ENCODE measurements at places on chromosomes 16 and 17.

DNA sequence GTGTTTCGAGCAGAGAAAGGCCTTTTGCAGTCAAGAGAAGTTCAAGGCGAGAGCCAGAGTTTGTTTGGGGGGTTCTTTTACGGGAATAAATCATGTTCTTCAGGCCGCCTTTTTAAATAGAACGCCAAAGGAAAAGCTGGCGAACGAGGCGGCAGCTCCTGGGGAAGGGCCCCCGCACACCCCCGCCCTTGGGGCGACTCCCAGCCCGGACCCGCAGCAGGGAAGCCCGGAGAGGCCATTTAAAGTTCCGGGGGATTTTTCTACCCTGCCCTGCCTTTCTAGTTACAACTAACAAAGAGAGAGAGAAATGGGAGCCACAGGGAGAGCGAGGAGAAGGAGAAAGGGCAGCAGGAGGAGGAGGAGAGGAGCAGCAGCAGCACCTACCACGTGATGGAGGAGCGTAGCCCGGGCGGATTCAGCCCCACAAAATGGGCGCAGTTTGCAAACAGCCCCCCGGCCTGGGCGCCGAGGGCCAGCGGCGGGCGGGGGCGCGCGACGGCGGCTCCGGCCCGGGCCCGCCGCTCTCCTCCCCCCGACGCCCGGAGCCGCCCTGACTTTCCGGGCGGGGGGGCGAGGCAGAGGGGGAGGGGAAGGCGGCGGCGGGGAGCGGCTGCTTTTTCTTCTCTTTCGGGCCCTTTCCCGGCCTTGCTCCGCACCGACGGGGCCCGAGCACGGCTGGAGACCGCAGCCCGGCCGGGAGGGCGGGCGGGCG is 634 bp downstream of the KANSL1 start:
- no peak for DNase-seq

DNA sequence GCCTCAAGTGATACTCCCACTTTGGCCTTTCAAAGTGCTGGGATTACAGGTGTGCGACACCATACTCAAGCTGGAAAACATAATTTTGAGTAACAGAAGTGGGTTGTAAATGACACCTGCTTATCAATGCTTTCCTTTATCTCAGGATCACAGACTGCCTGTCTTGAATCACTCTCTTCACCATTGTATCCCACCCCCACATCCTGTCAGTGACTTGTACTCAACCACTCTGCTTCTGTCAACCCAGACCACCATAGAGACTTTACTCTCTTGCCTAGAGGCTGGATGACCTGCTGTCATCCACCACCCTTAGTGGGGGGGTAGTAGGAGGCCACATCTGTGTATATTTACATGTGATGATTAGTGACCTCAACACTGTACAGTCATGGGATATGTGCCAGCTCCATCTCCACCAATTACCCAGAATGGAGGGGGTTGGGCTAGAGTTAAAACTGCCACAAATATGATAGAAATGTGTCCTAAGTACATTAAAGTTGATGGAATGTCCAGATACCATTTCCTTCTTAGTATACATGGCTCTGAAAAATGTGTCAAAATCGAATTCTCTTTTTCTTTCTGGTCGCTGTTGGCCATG is 338.7 kb downstream of the GRIN2A start:
- DNase-seq = no peak

DNA sequence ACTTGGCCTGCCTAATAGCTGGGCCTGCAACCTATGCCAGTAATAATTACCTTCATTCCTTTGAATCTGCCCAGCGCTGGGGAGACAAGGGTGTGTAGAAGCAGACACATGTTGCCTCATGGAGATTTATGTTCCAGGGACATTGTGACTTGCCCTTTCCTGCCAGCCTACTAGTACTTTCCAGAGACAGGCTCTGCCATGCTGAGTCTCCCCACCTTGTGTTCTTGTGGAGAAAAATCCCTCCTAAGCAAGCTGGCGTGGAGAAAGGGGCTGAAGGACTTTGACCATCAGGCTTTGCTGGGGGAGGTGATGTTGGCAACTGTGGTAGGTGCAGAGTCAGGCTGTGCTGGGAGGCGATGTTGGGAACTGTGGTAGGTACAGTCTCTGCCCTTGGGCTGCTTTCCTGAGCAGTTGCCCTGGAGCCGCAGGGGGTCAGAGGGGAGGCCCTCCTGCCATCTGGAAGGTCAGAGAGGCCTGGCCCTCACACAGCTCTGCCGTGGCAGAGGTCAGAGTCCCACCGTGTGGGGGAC is 4.0 kb downstream of the KSR1 start:
- DNase-seq = no peak

DNA sequence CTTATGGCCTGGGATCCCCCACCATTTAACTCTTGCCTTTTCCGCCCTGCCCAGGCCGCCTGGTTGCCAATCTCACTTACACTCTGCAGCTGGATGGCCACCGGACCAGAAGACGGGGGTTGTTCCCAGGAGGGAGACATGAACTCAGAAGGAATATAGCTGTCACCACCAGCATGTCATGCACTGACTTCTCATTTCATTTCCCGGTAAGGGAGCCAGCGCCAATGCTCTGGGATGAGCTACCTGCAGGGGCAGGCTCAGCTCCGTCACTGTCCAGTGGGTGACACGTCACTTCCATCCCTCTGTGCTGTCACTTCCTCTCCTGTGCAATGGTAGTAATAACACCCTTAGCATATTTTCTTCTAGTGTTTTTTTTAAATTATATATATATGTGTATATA is 26.7 kb downstream of the ITGAL start:
- no peak for DNase-seq

- DNase-seq = no peak
Observed at GRCh38 chr16:84751947-84752346, 52.1 kb downstream of the USP10 start.

DNA sequence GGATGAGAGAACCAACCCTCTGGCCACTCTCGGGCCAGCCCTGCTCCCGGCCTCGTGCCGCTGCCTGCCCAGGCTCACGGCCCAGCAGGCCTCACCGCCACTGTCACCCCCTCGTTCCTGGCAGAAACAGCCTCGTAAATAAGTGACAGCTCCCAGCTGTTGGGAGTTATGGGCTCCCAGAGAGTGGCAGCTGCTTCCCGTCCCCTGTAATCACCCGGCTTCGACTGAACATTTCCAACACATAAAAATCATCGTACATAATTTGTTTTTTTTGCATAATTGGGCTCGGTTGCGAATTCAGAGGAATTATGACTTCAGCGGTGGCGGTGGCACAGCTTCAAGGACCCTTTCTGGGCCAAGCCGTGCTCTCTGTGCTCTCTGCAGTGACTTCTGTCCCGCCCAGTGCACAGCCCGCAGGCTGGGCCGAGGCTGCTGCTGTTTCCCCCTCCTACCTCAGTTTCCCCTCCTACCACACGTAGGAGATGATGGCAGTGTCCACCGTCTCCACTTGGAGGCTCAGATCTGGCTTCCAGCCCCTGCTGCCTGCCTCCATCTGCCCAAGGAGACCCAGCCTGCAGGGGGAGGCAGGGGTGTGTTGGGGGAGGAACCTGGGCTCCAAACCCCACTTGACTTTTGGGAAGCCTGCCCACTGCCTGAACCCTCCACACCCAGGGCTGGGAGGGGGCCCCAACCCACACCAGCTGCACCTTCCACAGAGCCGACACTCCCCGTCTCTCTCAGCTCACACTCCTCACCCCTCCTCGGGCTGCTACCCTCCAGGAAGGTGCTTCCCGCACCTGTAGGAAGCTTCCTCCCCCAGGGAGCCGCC is 84.9 kb downstream of the RTN4RL1 start:
- DNase-seq = no peak

- DNase-seq = no peak
Observed at GRCh38 chr17:4295686-4296085, 31.9 kb upstream of the ANKFY1 start.

- DNase-seq = no peak
Observed at GRCh38 chr17:11240041-11240840, 772 bp upstream of the SHISA6 start.

DNA sequence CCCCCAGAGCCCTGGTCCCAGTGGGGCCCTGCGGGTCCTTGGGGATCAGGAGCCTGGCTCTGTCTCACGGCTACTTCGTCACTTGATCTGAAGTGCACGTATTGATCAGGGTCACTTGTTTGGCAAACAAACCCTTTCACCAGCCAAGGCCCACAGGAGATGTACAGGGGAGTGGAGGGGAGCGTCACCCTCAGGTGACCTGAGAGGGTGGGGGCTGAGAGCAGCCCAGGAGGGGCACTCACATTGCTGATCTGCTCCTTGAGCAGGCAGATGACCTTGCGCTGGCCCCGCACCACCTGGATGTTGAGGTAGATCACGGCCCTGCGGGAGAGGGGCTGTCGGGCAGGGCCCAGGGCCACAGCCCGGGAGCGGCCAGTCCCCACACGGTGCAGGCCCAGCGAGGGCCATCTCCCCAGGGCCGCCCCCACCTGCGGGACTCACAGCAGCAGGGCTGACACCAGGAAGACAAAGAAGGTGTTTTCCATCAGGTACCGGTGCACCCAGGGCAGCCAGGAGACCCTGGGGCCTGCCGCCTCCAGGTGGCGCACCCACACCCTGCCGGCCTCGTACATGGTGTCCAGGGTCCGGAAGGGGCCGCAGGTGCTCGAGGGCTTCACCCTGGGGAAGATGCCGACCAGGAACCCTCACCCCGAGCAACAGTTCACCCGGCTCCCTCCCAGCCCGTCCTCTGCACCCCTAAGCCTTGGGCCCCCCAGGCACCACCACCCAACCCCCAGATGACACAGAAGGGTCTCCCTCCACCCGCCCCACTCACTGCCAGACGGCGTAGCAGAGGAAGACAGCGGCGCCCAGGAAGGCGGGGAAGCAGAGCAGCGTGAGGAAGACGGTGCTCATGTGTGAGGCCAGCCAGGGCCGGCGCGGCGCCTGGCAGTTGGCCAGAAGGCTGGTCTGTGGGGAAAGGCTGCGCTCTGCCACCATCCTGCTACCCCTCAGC is 11.3 kb downstream of the TMC6 start:
- no peak for DNase-seq

GRCh38 chr17:10295728-10296343 is 77.0 kb downstream of the MYH13 start:
- DNase-seq = no peak

DNA sequence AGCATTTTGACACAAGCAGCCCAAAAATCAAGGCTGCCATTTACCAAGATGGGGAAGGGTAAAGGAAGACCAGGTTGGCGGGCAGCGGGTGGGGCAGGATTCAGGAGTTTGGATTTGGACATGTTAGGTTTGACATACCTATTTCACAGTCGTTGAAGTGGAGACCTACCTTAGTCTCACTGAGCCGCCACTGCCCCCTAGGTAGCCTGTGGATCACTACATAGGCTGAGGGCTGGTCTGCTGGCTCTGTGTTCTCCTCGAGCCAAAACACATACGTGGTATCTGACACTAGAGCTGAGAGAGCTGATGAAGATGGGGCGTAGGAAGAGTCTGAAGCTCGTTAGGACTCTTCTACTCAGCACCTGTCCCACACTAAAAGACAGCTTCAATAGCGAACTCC is 115.1 kb downstream of the HIC1 start:
- DNase-seq = no peak

- DNase-seq = no peak
Observed at GRCh38 chr16:69903865-69904415, 47.2 kb upstream of the CLEC18A start.

GRCh38 chr16:72847187-72848027 is 200.5 kb downstream of the ZFHX3 start:
- no peak for DNase-seq

DNA sequence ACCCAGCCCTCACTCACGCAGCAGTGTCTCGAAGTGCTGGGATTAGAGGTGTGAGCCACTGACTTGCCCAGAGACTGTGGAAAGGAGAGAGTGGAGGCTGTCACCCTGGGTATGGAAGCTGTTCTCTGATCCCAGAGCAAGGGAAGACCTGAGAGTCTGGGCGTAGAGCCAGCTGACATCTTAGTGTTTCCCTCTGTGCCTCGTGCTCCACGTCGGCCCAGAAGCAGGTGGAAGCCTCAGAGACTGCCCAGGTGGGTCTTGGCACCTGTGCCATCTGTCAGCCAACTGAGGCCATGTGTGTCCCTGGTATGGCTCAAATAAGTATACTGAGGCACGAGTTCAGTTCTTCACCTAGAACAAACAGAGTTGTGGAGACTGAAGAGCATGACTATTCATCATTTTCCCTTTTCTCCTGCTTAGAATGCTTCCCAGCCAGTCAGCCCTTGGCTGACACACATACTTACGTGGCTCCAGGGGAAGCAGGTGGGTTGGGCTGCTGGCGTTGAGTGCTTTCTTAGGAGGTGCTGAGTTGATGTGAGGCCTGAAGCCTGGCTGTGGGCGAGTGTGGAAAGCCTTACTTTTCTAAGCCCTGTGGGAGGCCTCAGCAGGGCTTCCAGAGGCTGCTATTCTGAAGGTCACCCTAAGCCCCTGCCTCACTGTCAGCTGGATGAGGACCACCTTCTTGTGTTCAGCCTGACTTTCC is 8.1 kb downstream of the CTRL start:
- no peak for DNase-seq

DNA sequence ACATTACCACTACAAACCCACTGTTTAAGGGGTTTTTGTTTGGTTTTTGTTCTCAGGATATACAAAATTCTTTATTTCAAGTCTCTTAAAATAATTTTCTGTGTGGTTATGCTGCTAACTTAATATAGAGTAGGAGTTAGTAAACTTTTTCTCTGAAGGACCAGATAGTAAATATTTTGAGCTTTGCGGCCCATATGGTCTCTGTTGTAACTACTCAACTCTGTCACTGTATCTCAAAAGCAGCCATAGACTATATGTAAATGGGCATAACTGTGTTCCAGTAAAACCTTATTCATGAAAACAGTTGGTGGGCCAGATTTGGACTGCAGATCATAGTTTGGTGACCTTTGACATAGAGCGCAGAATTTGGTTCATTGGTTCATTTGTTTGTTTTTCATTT is 7.2 kb downstream of the TANGO6 start:
- no peak for DNase-seq

DNA sequence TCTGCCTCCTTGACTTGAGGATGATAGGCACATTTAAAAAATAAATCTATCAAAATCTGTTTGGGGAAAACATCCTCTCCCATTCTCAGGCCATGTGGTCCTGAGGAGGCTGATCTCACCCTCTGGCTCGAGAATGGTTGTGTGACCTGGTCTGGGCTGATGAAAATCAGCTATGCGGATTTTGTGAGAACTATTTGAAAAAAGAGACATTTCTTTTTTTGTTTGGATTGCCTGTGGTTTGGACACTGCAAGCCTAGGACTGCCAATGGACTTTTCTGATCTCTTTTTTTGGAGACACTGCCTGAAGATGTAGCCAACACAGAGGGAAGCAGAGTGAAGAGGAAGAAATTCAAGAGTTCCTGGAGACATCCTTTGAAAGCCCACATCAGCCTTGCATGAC is 145.9 kb downstream of the HS3ST3B1 start:
- DNase-seq = no peak

DNA sequence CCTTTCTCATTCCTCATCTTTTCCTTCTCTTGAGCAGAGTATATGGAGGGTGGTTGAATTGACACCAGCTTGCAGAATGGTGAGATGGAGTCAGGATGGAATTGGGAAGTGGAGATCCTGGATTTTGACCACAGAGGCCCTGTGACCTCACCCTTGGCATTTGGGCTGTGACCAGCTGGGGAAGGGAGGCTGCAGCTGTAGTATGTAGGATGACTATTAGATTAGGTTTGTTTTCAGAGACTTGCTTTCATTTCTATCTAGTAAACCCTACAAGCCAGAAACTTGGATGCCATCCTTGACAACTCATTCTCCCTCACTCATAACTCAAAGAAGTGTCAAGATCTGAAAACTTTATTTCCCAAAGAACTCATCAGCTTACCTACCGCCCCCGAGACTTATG is 5.9 kb downstream of the GNGT2 start:
- no peak for DNase-seq

GRCh38 chr16:89048871-89049422 is 44.7 kb upstream of the ACSF3 start:
- no peak for DNase-seq

GRCh38 chr17:48645639-48646182 is 19.6 kb upstream of the HOXB9 start:
- DNase-seq = no peak

Data from SIG-M5 (cell line).